ENCODE measurements at places on chromosomes 2 and 18.

DNA sequence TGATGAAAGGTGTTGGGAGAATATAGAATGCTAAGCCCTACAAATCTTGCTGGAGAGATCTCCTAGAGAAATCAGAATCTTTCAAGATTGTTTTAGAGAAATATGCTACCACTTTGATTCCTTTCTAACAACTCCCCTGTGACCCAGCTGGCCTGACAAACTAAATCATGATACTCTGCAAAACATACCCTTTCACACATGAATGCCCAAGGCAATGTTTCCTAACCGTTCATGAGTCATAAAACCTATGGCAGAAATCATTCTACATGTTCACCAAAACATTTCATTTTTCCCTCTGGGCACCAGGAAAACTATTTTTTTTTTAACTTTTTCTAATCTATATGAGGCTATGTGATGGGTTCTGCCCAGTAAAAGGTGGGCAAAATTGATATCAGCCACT is 77.8 kb upstream of the SETBP1 start:
- no peak overlapping the region for H3K4me3 ChIP-seq
- no peak overlapping the region for H3K27ac ChIP-seq
- no peaks in the 10 kb centered on the region for H3K27me3 ChIP-seq
- peaks cover 4% of the 10 kb centered on the region for H3K4me1 ChIP-seq

GRCh38 chr18:9092665-9093064 is 9.8 kb upstream of the NDUFV2 start:
- DNase-seq = no peak
- no peaks in the 10 kb centered on the region for H3K27me3 ChIP-seq
- no peaks in the 10 kb centered on the region for H3K36me3 ChIP-seq
- peaks cover 21% of the 10 kb centered on the region for H3K4me1 ChIP-seq
- no peak overlapping the region for H3K4me3 ChIP-seq

DNA sequence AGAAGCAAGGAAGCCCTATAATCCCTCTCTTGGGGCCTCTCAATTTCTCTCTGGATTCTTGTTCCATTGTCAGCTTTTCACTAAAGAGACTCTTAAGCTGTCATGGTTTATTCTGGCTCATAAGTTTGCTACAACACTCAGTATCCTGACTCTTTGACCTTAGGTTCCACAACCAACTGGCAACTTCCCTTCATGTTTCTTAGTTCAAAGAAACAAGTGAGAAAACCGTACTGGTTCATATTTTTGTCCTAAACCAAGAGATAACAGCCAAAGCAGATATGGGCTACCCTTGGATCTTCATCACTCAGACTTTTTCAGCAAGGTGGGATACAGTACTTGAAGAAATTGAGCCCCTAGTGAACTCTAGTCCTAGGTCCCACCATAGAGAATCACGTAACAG is 109.9 kb upstream of the CRIM1 start:
- DNase-seq = peak; percentile 8
- no peak overlapping the region for H3K27ac ChIP-seq
- peaks cover 57% of the 10 kb centered on the region for H3K4me1 ChIP-seq
- peak overlapping the region; percentile 47 for H3K4me3 ChIP-seq

DNA sequence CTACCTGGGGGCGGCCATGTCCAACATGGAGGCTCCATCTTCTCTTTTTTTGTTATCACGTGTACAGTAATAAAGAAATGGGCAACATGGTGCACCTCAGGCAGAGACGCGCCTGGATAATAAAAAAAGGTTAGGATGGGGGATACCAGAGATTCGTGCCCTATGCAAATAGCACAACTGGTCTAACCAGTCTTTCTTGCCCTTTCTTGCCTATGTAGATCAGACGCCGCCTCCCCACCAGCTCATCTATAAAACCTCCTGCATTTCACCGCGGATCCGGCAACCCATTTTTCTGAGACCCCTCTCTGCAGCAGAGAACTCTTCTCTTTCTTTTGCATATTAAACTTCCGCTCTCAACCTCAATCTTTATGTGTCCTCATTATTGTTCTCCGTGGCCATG is 68.7 kb downstream of the MYL12B start:
- H3K4me3 ChIP-seq = no peak overlapping the region
- DNase-seq = no peak
- H3K27ac ChIP-seq = no peak overlapping the region
- H3K36me3 ChIP-seq = no peaks in the 10 kb centered on the region
- H3K27me3 ChIP-seq = peaks cover 21% of the 10 kb centered on the region
- no peaks in the 10 kb centered on the region for H3K4me1 ChIP-seq

GRCh38 chr2:7010391-7011054 is 93.3 kb downstream of the RNF144A start:
- peaks cover 56% of the 10 kb centered on the region for H3K4me1 ChIP-seq
- H3K4me3 ChIP-seq = no peak overlapping the region
- H3K27ac ChIP-seq = no peak overlapping the region
- no peaks in the 10 kb centered on the region for H3K27me3 ChIP-seq
- DNase-seq = no peak

- H3K27ac ChIP-seq = no peak overlapping the region
- peaks cover 22% of the 10 kb centered on the region for H3K27me3 ChIP-seq
- no peak overlapping the region for H3K4me3 ChIP-seq
- H3K4me1 ChIP-seq = no peaks in the 10 kb centered on the region
- peak; percentile 49 for DNase-seq
Measured at GRCh38 chr2:240060977-240061591, 7.8 kb upstream of the OR6B3 start.

GRCh38 chr2:85534881-85535280 is 4.1 kb upstream of the MAT2A start:
- H3K27ac ChIP-seq = peak overlapping the region; percentile 44
- peaks cover 12% of the 10 kb centered on the region for H3K4me1 ChIP-seq
- H3K4me3 ChIP-seq = no peak overlapping the region
- H3K27me3 ChIP-seq = no peaks in the 10 kb centered on the region
- no peak for DNase-seq
- H3K36me3 ChIP-seq = no peaks in the 10 kb centered on the region

- H3K4me1 ChIP-seq = no peaks in the 10 kb centered on the region
- H3K4me3 ChIP-seq = no peak overlapping the region
- H3K36me3 ChIP-seq = peaks cover 34% of the 10 kb centered on the region
- no peaks in the 10 kb centered on the region for H3K27me3 ChIP-seq
- H3K27ac ChIP-seq = no peak overlapping the region
Measured at GRCh38 chr2:29187926-29188325, 72.7 kb downstream of the CLIP4 start.

GRCh38 chr2:86338778-86339295 is 1.4 kb upstream of the REEP1 start:
- H3K4me1 ChIP-seq = peaks cover 20% of the 10 kb centered on the region
- peaks cover 14% of the 10 kb centered on the region for H3K36me3 ChIP-seq
- peaks cover 71% of the 10 kb centered on the region for H3K27me3 ChIP-seq

GRCh38 chr2:11732587-11732986 is 13.8 kb upstream of the LPIN1 start:
- H3K27me3 ChIP-seq = peaks cover 16% of the 10 kb centered on the region
- DNase-seq = no peak
- no peaks in the 10 kb centered on the region for H3K36me3 ChIP-seq
- no peak overlapping the region for H3K4me3 ChIP-seq

DNA sequence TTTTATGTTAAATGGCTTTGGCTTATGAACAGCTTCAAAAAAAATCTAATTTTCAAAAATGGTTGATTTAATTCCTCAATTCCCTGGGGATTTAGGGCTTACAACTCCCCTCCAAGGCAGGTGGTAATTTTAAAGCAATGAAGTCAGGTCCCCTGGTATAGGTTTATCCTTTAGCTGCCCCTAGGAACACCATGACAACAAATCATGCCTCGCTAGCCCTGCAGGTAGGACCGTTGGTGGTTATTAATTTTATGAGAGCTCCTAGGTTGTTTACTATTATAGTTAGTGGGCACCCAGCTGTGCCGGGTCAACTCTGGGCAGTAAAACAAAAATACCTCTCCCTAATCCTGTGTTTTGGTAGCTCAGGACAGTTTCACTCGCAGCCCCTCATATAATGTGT is 26.2 kb upstream of the MBOAT2 start:
- no peak overlapping the region for H3K4me3 ChIP-seq
- no peak overlapping the region for H3K27ac ChIP-seq
- H3K27me3 ChIP-seq = peaks cover 24% of the 10 kb centered on the region
- no peak for DNase-seq
- no peaks in the 10 kb centered on the region for H3K36me3 ChIP-seq

DNA sequence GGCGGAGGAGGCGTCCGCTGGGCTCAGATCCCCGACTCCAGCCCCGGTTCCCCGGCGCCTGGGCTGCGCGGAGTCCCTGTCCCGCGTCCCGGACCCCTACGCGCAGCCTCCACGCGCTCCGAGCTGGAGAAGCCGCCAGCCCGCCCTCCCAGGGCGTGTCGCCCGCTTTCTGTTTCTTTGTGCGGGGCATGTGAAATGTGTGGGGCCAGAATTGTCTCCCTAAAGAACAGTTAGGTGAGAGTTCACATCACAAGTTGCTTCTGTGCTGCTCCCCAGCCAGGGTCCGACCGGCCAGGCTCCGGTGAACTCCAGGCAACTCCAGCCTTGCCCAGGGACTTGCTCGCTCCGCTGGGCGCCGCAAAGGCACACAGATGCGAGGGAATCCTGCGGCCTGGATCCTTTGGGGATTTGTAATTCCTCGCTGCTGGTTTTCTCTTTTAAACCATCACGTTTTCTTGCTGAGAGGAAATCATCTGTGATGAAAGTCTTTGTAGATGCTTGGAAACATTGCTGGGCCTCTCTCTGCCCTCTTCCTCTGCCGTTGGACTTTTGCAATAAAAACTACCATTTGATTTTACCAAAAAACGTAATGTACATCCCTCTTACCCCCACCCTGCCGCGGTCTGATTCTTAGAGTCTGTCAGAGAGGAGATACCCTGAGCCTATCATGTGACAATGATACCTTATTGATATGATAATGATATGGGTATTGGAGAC is 631 bp downstream of the GYPC start:
- DNase-seq = peak; percentile 50
- peak overlapping the region; percentile 99 for H3K27ac ChIP-seq
- peaks cover 14% of the 10 kb centered on the region for H3K36me3 ChIP-seq
- H3K4me1 ChIP-seq = peaks cover 60% of the 10 kb centered on the region
- peak overlapping the region; percentile 99 for H3K4me3 ChIP-seq
- no peaks in the 10 kb centered on the region for H3K27me3 ChIP-seq

DNA sequence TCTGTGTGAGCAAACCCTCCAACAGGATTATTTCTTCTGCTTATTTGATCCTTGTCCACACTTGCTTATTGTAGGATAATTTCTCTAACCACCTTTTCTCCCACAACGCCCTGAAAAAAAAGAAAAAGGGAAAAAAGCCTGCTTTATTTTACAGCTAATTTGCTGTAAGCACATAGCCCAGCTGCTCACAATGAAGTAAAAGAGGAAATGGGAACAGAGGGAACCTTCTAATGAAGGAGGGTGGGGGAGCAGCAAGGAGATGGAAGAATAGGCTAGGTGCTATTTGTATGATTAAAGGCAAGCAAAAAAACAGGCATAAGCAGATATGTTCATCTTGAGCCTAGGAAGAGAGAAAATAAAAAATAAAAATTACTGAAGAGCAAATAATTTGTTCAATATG is 331.6 kb downstream of the TXNL1 start:
- DNase-seq = no peak
- H3K4me3 ChIP-seq = no peak overlapping the region
- no peak overlapping the region for H3K27ac ChIP-seq
- no peaks in the 10 kb centered on the region for H3K36me3 ChIP-seq
- H3K27me3 ChIP-seq = no peaks in the 10 kb centered on the region

DNA sequence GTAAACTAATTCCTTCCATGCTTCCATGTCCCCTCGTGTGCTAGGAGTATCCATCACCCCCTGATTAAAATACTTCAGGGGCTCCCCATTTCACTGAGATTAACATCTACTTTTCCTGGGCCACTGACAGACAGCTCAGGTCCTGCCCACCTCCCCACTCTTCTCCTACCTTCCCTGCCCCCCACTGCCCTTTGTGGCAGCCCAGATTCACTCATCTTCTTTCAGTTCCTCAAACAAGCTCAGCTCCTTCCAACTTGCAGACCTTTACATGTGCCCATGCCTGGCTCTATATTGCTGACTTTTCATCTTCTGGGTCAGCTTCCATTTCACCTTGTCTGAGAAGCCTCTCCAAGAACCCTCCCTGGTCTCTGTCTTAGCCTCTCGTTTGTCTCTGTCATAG is 12.0 kb downstream of the RUFY4 start:
- H3K4me1 ChIP-seq = no peaks in the 10 kb centered on the region
- H3K36me3 ChIP-seq = no peaks in the 10 kb centered on the region
- H3K27me3 ChIP-seq = peaks cover 4% of the 10 kb centered on the region
- H3K4me3 ChIP-seq = no peak overlapping the region

DNA sequence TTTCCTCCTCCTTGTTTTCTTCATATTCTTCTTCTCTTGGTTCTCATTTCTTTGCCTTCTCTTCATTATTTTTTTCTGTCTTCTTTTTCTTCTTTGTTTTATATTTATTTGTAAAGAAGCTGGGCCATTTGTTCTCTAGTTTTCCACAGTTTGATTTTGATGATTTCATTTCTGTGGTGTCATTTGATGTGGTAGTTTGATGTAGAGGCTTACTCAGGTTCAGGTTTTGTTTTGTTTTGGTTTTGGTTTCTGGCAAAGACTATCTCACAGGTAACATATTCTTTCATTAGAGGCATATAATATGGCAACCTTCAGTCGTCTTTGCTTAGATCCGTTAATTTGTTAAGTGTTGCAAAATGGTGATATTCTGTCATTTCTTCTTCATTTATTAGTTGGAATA is 75.3 kb downstream of the BABAM2 start:
- no peaks in the 10 kb centered on the region for H3K27me3 ChIP-seq
- DNase-seq = no peak
- H3K27ac ChIP-seq = peak overlapping the region; percentile 35
- peak overlapping the region; percentile 49 for H3K4me3 ChIP-seq
- peaks cover 8% of the 10 kb centered on the region for H3K36me3 ChIP-seq
- H3K4me1 ChIP-seq = peaks cover 50% of the 10 kb centered on the region

GRCh38 chr2:238240757-238241711 is 1.2 kb upstream of the HES6 start:
- H3K4me1 ChIP-seq = peaks cover 13% of the 10 kb centered on the region
- H3K36me3 ChIP-seq = peaks cover 14% of the 10 kb centered on the region
- peak overlapping the region; percentile 67 for H3K4me3 ChIP-seq
- H3K27me3 ChIP-seq = peaks cover 4% of the 10 kb centered on the region

DNA sequence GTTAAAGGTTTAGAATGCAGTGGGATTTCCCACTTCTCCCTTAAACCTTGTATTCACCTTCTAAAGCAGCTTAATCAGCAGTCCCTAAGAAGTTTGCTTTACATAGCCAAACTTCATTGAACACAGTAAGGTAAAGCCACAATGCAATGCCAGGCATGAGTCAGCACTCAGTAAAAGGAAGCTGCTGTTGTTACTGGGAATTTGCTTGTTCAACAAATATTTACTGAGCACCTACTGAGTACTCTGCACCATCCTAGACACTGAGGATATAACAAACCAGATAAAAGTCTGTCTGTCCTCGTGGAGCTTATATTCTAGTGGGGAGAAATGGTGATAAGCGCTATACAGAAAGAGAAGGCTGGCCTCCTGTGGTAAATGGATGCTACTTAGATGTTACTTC is 162.7 kb downstream of the PKP4 start:
- H3K27me3 ChIP-seq = no peaks in the 10 kb centered on the region
- no peaks in the 10 kb centered on the region for H3K4me1 ChIP-seq
- peaks cover 4% of the 10 kb centered on the region for H3K36me3 ChIP-seq
- H3K27ac ChIP-seq = no peak overlapping the region
